ENCODE measurements at places on chromosomes 7 and 10.

GRCh38 chr7:693280-693679, 33.2 kb upstream of the DNAAF5 start:
- no peak for DNase-seq

GRCh38 chr10:21247592-21247991, 277.9 kb downstream of the SKIDA1 start:
- DNase-seq = no peak

DNA sequence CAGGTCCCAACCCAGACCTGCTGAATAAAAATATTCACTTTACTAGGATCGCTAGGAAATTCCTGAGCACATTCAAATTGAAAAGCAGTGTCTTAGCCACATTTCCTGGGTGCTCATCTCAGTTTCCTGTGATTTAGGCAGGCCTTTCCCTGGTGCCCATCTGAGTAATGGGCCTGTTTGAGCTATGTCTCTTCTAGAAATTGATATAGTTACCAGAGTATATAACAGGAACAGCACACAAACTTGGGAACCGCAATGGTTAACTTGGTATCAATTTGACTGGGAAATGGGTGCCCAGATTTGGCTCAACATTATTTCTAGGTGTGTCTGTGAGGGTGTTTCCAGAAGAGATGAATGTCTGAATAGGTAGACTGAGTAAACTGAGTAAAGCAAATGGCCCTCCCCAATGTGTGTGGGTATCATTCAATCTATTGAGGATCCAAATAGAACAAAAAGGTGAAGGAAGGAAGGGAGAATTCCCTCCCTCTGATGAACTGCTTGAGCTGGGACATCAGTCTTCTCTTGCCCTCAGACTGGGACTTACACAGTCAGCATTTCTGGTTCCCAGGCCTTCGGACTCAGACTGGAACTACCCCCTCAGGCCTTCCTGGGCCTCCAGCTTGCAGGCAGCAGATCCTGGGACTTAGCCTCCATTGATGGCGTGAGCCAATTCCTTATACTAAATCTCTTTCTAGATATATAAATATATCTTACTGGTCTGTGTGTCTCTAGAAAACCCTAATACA, 99.1 kb downstream of the CCDC71L start:
- DNase-seq = no peak

DNA sequence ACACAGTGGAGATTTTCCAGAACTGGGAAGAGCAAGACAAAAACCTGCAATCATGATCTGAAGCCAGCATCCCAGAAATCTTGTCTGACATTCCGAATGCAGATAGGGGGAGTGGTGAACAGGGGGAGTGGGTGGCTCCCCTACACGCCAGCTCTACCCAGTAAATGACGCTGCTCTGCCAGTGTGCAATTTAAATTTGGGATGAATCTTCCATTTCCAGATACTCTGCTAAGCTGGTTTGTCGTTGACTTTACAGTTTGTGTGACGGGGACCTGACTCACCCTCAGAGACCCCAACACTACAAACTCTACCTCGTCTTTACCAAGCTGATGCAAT, 68.7 kb upstream of the CAMK2B start:
- no peak for DNase-seq

DNA sequence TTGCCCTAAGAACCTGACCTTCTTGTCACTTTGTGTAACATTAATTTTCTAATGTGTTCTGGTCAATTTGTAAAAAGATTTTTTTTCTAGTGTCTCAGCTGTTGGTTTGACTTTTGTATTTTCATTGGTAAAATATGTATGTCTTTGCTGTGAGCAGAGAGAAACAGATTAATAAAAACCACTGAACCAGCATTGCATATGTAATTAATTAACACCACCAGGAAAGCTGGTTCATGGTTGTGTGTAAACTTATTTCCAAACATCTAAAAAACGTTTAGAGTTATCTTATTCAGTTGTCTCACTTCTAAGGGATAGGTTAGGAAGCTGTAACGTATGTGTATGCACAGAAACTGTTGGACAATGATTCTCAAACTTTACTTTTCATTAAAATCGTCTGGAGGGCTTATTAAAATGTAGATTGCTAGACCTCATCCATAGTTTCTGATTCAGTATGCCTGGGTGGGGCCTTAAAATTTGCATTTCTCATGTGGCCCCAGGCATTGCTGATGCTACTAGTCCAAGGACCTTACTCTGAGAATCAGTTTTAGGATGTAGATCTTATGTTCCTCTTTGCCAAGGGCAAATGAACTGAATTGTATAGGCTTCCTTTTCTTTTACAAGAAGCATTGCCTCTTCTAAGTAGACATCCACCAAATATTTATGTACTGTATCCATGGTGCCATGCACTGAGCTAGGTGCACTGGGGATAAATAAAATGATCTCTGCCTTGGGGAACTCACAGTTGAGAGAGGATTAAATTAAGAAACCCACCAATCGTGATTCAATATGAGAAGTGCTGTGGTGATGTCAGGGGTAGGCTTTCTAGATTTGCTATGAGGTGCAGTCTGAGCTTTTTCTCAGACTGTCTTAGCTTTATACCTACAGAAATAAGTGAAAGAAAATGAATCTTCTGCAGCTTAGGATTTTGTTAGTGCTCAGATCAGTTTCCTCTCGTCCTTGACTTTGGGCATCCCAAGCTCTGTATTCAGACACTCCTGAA, 98.7 kb downstream of the AUTS2 start:
- DNase-seq = no peak

- no peak for DNase-seq
Observed at GRCh38 chr7:150356265-150356897, 12.2 kb upstream of the REPIN1 start.

GRCh38 chr7:64498270-64498669, 64.6 kb downstream of the ZNF680 start:
- no peak for DNase-seq

DNA sequence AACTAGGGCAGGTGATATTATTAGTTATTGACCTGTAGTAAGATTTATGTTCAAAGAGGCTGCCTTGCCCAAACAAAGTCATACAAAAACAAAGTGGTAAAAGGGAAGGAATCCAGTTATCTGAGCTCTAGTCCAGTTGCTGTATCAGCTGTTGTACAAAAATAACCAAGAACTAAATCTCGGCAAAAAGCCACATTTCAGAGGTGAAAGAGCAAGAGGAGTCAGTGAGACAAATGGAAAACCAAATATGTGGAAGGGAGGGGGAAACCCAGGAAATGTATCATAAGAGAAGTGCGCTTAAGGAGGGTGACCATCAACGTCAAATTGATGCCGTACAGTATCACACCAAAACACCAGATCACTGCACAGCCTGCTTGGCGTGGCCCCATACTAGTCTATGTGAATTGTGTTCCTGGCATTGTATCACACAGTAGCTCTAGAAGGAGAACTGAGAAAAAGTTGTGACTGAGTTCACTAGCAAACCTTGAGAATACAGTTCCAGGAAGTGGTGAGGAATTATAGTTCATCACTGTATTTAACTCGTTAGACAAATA, 6.4 kb downstream of the AGBL3 start:
- DNase-seq = no peak

- peak; percentile 91 for DNase-seq
Observed at GRCh38 chr10:22714479-22715289, at the start of gene PIP4K2A. PIP4K2A (minus strand) TSS chr10:22714578; CDS start chr10:22714326, 252 bp downstream.

GRCh38 chr10:97274828-97275227, 17.6 kb downstream of the ARHGAP19 start:
- no peak for DNase-seq

GRCh38 chr10:54866666-54867065, 65.6 kb upstream of the PCDH15 start:
- DNase-seq = no peak

- DNase-seq = no peak
Observed at GRCh38 chr10:20948686-20949327, 51.7 kb upstream of the NEBL start.

GRCh38 chr7:117146511-117146910, 176.3 kb downstream of the WNT2 start:
- no peak for DNase-seq

DNA sequence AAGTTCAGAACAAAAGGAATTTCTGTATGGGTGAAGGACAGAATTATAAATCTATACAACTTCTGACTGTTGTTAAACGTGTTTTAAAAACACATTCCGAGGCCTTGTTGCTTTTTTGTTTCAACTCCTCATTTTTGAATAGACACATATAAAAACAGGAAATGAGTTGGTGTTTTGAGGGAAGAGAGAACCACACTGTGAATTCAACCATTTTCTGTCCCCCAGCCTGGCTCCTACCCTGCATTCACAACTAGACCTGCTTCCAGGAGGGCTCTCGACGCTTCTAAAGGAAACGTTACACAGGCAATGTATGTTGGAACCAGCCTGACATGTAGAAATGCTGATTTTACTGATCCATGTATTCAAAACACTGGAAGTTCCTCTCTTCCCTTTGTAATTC, 76.5 kb downstream of the OR13A1 start:
- no peak for DNase-seq

DNA sequence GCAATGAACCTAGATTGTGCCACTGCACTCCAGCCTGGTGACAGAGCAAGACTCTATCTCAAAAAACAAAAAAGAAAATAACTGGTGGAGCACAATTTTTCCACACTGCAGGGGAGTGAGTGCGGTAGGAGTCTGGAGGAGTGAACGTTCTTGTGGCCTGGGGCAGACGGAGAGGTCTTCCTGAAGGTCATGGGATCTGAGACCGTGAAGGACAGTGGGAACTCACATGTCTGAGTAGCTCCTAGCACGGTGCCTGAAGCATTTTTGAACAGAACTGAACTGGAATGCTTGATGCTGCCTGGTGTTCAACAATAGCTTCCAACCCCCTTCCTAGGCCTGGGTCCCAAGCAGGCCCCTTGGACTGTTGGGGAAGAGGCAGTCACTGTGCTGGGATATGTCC, 84.3 kb upstream of the PODXL start:
- no peak for DNase-seq

GRCh38 chr7:90958647-90959046, 305.6 kb upstream of the FZD1 start:
- no peak for DNase-seq

DNA sequence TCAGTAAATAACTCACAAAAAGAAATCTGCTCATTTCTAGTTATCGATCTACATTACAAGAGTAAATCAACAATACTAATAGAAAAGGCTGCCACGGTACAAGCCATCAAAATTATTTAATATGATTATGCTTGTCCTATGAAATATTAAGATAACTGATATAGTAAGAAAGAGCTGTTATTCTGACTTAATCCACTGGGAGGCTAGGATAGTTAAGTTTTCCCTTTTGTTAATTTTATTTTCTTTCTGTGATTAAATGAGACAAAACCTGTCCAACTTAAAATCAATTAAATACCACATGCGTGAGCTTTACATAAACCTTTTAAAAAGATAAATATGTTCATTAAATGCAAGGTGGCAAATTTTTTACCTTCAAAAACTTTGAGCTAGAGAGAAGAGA, 114.8 kb downstream of the LMBR1 start:
- no peak for DNase-seq

DNA sequence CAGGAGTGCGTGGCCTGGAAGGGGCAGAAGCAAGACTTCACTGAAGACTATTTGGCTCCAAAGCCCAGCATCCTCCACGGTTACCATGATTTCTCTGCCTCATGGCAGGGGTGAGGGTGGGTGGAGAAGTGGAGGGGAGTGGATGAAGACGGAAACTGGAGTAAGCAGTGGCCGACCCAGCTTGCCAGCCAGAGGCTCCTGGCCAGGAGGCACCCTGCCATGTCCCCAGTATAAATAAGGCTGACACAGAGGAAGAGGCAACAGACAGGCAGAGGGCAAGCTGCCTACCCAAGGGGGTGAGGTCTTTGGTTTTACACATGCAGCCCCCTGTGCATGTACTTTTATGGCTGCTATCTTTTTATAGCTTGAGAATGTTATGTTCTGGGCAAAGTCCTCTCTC, 102.6 kb upstream of the TBX20 start:
- DNase-seq = no peak

GRCh38 chr7:39532832-39533231, 33.4 kb upstream of the YAE1 start:
- no peak for DNase-seq

DNA sequence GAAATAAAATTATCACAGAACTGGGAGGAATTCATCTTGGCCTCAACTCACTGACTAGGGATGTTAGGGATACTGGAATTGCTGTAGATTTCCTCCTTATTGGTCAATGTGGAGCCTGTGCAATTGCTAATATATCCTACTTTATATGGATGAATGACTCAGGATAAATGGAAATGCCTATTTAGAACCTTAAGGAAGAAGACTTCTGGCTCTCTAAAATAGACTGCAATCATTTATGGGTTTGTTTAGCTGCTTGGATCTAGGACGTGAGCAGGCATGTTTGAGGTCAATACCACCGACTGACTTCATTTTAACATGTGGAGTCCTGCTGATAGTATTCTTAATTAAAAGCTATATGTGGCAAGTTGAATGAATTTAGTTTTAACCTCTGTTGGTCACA, 1040.1 kb upstream of the LRRN3 start:
- DNase-seq = no peak

DNA sequence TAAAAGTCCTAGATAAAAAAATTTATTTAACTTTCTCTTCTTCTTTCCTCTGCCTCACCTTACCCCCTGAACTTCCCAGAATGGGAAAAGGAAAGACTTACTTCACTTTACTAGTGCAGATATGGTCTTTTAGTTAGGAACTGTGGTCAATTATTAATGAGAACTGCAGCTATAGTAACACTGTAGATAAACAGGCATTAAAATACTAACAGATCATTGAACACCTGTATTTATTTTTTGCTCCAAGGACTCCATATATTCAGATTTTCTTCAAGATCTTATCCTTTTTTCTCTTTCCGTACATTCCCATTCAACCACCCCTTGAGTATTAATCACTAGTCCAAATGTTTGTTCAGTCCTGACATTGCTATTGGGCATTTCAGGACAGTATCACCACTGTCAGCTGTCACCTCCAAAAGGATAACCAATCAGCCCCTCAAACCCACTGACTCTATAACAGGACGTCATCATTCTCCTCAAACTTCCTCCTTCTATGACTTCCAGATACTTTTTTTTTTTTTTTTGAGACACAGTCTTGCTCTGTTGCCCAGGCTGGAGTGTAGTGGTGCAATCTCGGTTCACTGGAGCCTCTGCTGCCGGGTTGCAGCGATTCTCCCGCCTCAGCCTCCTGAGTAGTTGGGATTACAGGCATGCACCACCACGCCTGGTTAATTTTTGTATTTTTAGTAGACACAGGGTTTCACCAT, 4.2 kb downstream of the CPVL start:
- no peak for DNase-seq

DNA sequence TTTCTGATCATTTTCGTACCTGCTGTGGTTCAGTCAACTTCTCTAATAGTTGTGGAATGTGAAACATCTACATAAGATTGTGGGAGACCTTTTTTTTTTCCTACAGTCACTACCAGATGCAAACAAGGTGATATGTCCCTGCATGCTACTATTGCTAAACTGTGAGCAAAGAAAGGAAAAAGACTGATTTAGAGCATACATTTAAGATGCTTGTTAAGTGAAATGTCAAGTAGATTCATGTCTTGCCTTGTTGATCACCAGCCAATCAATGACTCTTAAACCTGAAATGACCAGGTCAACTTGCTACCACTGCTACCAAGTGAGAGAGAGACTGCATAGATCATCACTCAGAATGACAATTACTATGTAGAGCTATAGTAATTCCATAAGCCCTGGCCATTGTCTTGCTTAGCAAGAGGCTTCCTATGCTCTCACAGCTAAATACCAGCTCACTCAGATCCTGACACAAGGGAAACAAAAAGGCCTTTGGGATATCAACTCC, 84.3 kb upstream of the SKAP2 start:
- DNase-seq = no peak

GRCh38 chr7:135943134-135943879, 33.9 kb downstream of the MTPN start:
- no peak for DNase-seq

- no peak for DNase-seq
Observed at GRCh38 chr7:38182450-38182849, 4.4 kb downstream of the STARD3NL start.
